ENCODE measurements at places on chromosomes 2 and 18.

- DNase-seq: peak; percentile 93
Observed at GRCh38 chr18:3368193-3368592, 81.8 kb upstream of the TGIF1 start.

DNA sequence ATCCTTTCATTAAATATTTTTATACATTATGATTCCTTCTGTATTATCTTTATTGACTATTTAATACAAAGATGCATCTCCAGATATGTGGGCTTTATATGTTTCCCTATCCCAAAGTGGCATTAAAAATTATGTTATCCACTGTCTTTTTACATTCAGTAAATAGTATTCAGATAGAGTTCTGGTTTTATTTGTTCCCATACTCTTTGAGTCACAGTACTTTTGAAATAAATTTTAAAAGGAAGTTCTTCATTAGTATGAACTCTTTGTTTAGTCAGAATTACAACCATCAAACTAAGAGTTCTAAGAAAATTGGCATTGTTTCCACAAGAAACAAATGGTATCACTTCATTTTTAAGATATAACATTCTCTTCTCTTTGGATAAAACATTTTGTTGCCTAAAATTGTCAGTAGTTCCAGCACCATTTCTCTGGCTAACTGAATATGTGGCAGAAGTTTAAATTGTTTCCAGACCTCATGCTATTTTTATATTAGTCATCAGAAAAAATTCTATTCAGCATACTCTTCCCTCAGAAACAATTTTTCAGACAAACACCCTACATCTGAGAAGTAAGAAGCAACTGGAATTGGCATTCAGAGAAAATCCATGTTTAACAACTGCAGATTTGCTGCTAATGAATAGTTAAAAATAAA is 88.5 kb upstream of the COL5A2 start:
- peak; percentile 62 for DNase-seq

DNA sequence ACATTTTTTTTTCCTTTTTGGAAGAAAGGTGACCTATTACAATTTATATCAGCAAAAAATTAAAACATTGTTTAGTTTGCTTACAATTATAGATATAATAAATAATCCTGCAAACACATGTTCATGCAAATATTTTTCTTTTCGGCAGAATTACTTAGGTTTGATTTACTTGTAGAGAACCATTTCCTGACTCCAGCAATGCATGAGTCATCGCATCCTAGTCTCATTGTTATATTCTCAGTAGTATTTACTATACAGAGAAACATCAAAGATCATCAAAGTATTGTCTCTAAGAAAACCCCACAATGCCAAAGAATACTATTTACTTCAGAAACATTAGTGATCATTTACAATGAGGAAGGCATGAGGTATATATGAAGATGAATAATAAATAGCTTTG is 40.4 kb upstream of the MTIF2 start:
- DNase-seq: peak; percentile 61

DNA sequence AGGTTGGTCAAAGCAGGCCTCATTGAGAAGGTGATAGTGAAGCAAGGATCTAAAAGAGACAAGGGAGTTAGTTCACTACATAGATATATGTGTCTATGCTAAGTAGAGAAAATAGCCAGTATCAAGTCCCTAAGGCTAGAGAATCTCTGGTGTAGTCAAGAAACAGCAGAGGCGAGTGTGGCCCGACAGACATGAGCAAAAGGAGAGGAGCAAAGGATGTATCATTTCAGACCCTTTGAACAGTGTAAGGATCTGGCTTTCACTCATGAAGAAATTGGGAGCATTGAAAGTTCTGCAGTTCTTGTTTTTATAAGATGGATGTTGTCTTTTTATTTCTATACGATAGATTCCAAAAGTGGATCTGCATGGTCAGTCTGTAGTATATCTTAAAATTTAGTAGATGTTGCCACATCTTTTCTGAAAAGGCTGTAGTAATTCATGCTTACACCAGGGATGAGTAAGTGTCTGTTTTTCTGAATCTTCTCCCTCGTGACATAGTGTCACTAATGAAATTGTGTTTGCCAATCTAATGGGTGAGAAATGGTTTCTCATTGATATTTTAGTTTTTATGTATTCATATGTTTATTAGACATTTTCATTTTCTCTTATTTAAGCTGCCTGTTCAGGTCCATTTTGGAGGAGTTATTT is 18.8 kb downstream of the SP100 start:
- no peak for DNase-seq

GRCh38 chr2:102206666-102207341 is 20.0 kb downstream of the IL1RL2 start:
- peak; percentile 16 for DNase-seq

DNA sequence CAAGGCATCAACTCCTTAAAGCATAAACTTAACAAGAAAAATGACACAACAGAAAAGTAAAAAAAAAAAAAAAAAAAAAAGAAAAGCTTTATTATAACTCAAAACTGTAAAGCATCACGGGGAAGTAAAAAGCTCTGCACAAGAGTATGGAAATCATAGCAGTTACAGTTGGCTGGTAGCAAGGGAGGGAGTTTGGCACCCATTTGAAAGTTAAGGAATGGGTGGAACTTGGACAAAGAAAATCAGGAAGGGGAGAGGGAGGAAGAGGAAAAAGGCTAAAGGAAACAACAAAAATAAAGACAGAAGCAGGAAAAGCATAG is 8.6 kb downstream of the KLF7 start:
- DNase-seq: no peak

DNA sequence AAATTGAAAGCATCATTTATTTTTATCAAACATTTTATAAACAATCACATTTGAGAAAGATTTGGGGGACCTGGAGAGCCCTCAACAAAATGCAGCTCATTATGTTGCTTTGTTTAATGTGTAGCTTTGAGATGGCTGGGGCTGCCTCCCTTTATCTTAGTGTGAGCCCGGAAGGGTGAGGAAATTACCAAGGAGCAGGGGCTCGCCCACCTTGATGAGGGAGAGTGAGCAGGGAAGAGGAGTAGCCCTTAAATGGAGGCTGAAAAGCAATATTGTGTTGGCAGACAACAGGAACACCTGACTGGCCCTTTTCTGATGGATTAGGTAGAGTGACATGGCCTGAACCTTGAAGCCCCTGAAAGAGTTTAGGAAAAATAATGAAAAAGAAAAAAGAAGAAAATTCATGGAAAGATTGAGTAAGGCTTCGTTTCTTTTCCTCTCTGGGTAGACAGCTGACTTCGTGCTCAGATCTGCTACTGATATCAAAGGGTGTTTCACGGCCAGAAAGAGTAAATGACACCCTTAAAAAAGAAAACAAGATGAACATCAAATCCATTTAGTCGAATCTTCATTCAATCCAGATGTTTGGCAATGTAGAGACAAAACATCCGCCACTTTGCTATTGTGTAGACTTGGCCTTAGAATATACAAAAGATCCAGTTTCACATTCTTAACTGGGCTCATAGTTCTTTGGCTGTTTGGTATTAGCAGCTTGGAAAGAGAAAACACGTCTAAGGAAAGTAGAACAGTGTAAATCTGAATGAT is 206.5 kb upstream of the TCF4 start:
- DNase-seq: no peak

DNA sequence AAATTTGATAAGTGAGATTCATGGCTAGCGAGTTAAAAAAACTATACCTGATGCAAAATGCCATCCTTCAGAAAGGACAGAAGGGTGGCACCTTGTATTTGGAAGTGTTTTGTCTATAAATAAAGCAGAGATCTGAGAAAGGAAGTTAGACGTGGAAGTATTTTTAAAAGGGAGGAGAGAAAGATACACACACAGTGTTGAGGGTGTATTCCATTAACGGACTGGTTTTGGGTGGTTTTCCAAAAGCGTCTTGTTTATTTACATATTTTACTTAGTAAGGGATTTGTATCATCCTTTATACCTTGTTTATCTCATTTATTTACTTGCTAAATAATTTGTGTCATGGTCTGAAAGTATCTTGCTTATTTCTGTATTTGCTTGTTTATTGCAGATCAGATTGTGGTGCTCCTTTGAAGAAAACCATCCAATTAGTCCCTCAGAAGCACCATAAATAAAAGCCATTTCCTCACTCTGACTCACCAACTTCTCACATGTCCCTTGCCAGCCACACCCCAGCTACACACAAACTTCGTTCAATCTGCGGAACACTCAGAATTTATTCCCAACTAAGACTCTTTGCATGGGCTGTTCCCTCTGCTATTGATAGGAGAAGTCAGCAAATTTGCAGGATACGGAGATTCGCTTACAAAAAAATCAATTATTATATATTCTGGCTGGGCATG is 90.8 kb downstream of the FAM124B start:
- DNase-seq: peak; percentile 15

DNA sequence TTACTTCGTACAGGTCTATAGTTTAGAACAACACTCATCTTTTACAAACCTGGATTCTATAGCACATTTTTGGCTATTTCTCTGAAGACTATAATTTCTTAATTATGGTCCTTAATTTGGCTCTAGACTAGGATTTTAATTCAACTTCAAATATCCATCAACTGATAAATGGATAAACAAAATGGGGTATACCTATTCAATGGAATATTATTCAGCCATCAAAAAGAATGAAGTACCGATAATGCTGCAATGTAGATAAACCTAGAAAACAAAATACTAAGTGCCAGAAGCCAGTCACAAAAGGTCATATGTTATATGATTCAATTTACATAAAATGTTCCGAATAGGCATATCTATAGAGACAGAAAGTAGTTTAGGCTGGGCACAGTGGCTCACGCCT is 15.2 kb upstream of the RIF1 start:
- no peak for DNase-seq

DNA sequence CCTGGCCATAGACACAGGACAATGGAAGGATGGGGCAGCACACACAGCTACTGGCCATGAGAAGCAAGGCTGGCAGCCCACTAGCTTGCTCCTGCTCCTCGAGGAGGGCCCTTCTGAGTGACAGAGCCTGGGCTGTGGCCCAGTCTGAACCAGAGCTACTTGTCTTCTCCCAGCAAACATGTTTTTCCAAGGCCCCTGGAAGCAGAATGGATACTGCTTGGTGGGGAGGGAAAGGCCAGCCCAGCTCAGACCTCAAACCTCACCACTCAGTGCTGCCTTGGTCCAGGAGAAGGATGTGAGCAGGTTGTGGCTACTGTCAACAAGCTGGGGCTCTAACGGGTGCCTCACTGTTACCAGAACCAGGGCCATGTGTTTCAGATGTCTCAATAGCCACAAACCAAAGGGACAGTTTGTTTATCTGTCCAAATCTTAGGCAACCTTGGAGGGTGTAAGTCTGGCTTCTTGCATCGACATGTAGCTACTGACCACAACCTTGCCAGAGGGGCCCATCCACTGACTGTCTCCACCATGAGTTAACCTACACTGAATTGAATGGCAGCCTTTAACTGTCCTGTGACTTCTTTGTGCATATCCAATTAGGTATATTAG is 98.6 kb downstream of the TGFA start:
- DNase-seq: no peak

DNA sequence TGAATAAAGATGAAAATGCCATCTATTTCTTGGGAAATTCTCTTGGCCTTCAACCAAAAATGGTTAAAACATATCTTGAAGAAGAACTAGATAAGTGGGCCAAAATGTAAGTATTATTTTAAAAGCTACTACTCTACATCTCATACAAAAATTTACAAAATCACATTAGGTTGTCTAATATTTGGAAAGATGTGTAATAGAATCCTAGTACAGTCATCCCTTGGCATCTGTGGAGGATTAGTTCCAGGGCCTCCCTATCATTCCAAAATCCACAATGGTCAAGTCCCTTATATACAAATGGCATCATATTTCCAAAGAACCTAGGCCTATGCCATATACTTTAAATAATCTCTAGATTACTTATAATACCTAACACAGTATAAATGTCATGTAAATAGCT is 41.2 kb downstream of the KYNU start:
- no peak for DNase-seq

- no peak for DNase-seq
Observed at GRCh38 chr18:80132180-80132812, 23.2 kb downstream of the ADNP2 start.

GRCh38 chr2:5959836-5960820 is 267.9 kb downstream of the SOX11 start:
- no peak for DNase-seq

GRCh38 chr2:149192427-149192826 is 138.0 kb upstream of the LYPD6 start:
- DNase-seq: peak; percentile 30

DNA sequence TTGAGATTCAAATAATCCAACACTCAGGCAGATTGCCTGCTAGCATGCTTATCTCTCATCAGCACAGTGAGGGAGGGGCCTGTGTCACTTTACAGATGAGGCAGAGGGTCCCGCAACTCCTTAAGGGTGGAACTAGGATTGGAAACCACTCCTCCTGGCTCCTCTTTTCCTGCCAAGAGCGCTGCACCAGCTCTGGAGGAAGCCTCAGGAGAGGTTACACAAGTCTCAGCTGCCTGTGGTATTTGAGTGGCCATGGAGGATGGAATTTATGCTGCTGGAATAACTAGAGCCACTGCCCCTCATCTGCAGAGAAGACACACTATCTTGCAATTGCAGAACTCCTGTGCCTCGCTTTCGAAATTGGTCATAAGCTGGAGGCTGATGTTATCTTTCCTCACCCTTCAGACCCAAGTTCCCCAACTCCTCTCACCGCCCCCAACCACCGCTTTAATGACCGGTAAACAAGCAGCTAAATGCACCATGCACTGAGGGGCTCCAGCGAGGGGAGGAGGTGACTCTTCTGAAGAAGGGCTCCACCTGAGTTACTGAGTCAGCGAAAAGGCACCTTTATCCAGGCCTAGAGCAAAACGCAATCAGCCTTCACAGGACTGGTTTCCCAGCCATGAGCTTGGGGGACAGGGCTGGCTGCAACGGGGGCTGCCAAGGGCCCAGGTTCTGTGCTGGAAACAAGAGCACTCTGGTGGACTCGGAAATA is 245.8 kb downstream of the SOX11 start:
- DNase-seq: peak; percentile 34

DNA sequence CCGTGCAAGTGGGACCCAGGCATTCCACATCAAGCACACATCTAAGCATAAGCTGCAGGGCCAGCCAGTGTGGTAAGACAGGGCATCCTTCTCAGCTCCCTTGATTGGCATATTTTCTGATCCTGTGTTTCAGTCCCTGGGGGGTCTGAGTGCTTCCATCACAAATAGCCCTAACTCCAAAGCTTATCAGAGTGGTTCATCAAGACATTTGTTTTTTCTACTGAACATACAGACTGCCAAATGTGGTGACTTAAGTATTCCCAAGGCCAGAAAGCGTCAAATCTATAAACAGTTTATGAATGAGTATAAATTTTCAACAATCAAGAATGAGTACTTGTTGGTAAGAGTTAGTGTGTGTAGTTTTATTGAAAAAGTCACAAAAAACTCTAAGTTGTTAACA is 18.8 kb downstream of the SPRED2 start:
- DNase-seq: peak; percentile 39

- no peak for DNase-seq
Observed at GRCh38 chr2:235501673-235502031, 7.8 kb downstream of the AGAP1 start.

GRCh38 chr18:71136487-71136886 is 847.6 kb downstream of the SOCS6 start:
- no peak for DNase-seq

GRCh38 chr2:27901234-27901633 is 10.7 kb downstream of the BABAM2 start:
- peak; percentile 20 for DNase-seq

DNA sequence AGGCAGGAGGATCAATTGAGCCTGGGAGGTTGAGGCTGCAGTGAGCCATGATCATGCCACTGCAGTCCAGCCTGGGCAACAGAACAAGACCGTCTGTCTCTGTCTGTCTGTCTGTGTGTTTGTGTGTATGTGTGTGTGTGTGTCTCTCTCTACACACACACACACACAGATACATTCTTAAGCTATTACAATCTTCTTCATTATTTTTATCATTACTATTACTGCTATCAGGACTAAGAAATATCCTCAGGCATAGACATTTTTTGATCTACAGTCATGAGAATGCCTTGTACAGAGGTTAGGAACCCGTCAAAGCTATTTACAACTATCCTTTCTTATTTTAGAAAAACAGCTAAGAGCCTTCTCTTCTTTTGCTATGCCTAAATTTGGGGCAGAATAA is 207.4 kb downstream of the NEDD4L start:
- DNase-seq: no peak

All from astrocyte of the hippocampus (primary cell).